Calu3 (cell line): ENCODE measurements at places on chromosomes 3 and 15. TPM values are rescaled to one million over a fixed set of nuclear protein-coding genes. Genes with fewer than 3 reads are reported as not detected.
A peak's percentile ranks its signal among the peaks of the same experiment; 100 is the strongest.

DNA sequence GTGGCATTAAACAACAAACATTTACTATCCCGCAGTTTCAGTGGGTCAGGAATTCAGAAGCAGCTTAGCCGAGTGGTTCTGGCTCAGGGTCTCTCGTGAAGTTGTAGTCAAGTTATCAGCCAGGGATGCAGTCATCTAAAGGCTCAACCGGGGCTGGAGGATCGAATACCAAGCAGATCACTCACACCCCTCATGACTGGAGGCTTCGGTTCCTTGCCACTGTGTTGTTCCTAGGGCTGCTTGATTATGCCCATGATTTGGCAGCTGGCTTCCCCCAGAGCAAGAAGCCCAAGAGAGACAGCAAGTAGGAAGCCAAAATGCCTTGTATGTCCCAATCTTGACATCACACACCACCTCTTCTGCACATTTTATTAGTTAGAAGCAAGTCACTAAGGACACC lies 33.9 kb upstream of the CDCP1 start:
- DNase-seq: no peak

Gene CPA3
- total RNA-seq: not detected in 2 replicates

DNA sequence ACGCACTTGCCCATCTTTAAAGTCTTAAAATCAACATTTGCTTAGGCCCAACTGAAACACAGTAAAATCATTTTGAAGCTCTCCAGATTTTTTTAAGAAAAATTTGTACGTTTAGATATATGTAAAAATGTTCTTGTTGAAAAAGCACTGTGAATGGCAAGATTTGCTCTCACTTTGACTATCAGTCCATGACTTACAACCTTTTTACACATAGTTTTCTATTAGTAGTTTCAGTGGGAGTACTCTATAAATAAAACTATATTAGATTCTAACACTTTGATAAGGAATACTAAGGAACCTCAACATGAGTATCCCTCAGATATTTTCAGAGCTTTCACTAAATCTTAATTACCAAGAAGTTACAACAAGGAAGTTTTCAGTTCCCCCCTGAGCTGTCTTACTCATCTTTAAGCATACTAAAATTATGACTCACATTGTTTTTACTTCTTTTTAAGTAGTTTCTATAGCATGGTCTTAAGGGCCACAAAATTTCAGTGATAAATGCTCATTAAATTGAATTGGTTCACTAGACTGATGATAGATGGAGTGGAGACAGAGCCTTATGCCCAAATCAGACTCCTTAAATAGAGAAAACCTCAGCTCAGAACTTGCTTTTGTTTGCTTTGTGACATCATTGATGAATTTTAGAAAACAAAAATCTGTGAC lies 31.6 kb upstream of the RAP2B start:
- DNase-seq: no peak

DNA sequence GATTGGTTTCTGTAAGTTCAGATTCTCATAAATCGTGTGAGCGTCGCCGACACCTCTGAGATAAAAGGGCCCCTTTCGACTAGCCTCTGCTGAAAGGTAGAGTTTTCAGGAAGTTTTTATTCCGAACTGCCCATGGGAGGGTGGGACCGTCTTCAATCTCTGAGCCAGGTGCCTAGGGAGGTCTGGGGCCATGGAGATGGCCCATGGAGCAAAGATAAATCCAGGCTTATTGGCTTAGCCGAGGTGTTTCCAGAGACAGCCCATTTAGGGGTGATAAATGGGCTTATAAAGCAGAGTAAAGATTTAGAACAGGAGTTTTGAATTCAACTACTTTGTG lies 442 bp downstream of the QTRT2 start:
- no peak for DNase-seq

DNA sequence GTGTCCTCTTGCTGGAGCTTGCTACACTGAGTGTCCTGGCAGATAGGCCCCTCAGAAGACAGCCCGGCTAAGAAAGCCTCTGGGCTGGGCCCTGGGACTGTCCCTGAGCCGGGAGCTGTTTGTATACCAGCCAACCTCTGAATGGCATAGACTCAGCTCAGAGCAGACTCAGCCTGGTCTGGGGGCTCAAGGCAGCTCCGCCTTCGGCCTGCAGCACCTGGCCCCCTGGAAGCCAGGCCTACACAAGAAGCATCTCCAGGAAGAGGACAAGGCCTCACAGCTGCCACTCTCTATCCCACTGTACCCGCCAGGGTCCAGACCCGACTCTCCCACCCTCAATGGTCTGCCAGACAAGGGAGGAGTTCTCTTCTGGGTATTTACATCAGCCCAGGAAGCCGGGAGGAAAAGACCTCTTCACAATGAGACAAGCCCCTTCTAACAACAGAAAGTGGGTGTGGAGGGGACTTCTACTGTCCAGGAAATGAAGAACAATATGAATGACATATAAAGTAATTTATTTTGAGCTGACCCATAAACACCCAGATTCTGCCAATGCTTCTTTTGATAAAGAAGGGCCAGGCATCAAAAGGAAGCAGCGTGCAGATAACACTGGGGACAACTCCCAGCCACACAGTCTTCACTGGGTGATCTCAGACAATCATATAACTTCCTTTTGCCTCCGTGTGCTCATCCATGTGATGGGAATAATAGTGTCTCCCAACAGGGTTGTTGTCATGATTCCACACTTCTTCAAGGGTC lies 110.2 kb downstream of the TPRA1 start:
- no peak for DNase-seq

Gene MAGEL2
- total RNA-seq: not detected in 2 replicates

DNA sequence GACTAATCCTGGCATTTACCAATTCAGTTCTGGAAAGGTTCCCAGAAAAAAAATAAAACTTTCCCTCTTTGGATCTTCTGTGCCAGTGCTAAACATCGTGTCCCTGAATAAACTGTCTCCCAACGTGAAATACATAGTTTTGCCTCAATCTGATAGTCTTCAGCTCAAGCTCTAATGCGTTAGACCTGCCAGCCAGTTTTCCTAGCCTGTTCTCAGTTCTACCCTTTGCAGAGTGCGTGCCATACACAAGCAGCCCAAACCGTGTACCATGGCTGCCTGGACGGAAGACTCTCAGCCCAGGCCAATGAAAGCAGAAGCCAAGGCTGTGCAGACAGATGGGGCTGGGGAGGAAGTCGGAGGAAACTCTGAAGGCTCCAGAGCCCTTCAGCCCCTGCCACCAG lies 11.4 kb upstream of the OCA2 start:
- DNase-seq: no peak

DNA sequence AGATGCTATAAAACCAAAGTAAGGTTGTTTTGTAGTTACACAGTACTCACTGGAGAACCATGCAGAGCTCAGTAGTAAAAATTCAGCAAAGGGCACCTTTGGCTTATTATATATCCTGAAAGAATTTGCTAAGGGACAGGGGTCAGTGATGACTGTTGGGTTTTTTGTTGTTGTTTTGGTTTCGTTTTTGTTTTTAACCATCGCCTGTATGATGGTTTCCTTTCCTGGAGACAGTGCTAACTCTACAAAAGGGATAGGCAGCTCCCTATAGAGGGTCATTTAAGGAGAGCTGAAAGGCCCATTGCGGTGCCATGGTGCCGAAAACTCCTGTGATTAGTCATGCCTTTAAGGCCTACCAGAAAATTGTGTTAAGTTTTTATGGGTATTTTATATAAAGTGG lies 118.2 kb upstream of the GOLIM4 start:
- DNase-seq: no peak

Gene IMPG2
- total RNA-seq: 0.50 and 0.78 TPM in 2 replicates

Gene ATP13A4
- 24.6 and 31.9 TPM in 2 replicates for total RNA-seq

- no peak for DNase-seq
These were observed 46.8 kb downstream of the AAGAB start for GRCh38 chr15:67207555-67208207.

DNA sequence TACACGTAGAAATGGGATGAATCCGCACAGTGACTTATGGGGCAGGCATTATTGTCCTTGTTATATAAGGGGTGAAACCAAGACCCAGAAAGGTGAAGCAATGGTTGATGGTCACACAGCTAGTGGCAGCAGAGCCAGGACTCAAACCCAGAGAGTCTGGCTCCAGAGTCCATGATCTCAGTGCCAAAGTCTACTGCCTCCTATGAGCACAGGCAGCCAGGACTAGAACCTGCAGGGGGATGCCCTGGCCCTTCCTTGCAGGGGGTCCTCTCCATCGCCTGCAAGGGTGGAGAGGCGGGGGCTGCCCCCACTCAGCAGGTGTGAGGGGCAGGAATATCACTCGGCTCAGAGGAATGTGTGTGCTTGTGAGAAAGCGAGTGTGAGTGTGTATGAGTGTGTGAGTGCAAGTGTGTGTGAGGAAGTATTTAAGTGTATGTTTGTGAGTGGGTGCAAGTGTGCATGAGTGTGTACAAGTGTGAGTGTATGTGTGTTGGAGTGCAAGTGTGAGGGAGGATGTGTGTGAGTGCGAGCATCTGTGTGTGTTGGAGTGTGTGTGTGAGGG lies 44.7 kb downstream of the UMPS start:
- no peak for DNase-seq

DNA sequence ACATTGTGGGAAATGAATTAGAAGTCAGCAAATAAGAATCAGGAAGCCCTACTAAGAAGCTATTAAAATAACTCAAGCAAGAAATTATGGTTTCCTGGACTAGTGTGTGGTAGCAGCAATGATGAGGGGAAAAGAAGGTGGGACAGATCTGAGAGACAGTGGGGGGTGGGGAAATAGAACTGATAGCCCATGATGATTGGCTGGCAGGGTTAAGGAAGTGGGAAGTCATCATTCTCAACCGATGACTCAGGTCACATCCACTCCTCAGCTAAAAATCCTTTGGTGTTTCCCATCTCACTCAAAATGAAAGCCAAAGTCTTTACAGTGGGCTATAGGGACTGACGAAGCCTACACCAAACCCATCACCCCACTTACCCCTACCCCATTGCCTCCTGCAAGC lies 153.9 kb upstream of the ARHGEF26 start:
- DNase-seq: no peak

DNA sequence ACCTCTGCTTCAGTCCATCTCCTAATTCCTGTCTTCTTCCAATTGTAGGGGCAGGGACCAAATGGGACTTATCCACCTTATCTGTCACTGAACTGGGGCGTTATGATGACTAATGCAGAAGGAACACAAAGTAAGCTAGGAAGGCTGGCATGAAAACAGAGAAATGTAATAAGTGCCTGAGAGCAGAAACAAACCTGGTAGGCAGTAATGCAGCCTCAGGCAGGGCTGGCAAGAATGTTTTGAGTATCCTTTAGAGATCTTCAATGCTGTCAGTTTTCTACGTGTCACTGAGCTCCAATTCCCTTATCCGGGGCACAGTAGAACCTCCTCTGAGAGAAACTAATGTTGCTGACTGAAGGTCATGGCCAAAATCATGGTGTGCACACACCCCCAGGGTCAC lies 246.2 kb upstream of the TBL1XR1 start:
- peak; percentile 40 for DNase-seq

Gene TP63
- total RNA-seq: 0.12 TPM in 1 of 2 replicates, not detected in the other

GRCh38 chr15:82851981-82852511 lies 42.6 kb downstream of the WHAMM start:
- no peak for DNase-seq

- DNase-seq: no peak
These were observed 114.8 kb downstream of the ADCY5 start for GRCh38 chr3:123334056-123334455.

DNA sequence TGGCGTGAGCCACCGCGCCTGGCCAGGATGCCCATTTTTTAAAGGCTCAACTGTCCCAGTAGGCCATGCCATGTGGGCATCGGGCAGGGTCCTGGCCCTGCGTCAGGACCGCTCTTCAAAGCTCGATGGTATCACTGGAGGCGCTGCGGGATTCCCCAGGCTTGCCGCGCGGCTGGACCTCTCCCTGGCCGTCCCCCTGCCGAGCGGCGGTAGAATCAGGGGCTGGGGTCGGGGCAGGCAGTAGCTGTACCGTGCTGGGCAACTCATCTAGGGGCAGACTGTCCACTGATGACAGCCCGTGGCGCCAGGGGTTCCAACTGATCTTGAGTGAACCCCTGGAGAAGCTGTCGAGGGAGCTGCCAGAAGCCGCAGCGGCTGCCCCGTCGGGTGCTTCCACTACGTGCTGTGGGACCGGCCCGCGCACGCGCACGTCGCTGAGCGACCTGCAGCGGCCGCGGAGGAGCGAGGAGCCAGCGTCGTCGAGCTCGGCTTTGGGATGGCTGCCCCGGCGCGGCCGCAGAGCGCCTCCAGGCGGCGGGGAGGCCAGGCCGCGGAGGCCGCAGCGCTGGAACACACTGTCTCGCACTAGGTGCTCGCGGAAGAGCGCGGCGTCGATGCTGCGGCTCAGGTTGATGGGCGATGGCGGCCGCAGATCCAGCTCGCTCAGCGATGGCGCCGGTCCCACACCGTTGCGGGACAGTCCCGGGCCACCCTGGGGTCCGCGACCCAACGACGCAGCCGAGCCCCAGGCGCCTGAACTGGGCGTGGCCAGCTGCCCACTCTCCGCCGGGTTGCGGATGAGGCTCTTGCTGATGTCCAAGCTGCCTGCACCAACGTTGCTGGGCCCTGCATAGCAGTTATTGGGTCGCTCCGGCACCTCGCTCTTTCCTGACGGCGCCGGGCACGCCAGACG lies 5.8 kb downstream of the PRRT3 start:
- DNase-seq: peak; percentile 93

Gene SLC22A13
- total RNA-seq: 3.2 and 3.5 TPM in 2 replicates

GRCh38 chr15:100346866-100347512 lies 5.2 kb upstream of the ADAMTS17 start:
- no peak for DNase-seq

Gene EIF4E3
- 8.7 and 10.9 TPM in 2 replicates for total RNA-seq

- DNase-seq: no peak
These were observed 328.5 kb downstream of the MECOM start for GRCh38 chr3:169334991-169335390.

DNA sequence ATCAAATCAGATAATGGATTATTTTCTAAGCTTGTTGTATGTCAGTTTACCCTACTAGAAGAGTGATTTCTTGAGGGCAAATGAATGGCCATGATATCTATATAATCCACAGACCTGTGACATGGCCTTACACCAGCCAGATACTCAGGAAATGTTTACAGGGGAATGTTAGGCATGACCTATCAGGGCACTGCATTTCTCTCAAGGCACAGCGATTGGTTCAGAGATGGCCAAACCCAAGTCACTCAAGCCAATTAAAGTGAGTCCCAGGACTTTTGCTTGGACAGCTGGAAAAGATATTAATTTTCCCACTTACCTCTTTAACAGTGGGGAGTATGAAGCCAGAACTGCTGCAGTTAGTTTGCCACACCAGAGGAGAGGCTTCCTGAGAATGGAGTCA lies 28.7 kb upstream of the GATA2 start:
- DNase-seq: no peak

- no peak for DNase-seq
These were observed 74.8 kb upstream of the PRR23C start for GRCh38 chr3:139119331-139120025.

DNA sequence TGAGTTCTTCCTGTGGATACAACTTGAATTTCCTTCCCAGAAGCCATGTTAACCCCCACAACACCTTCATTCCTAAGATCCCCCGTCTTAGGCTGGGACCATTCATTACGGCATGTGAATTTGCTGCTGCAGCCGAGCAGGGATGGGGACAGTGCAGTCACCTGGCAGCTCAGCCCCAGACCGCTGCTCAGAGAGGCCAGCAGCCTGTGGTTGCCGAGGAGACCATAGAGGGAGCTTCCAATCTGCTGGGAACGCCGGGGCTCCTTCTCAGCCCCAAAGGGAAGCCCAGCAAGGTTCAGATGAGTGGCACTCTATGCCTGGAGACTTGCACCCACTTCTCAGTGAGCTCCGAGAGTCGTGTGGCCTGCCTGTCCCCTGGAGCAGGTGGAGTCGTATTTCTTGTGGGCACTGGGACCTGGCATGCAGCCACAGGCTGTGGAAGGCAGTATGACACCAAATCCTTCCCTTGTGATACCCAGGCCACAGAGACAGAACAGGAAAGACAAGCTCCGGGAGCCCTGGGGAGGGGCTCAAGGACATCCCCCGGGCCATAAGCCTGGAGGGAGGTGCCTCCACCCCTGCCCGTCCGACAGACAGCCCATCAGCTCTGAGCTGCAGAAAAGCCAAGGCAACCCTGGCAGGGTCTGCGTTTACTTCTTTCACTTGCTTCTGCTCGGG lies 167.3 kb downstream of the FAM43A start:
- peak; percentile 48 for DNase-seq
